ENCODE measurements at places on chromosomes 6 and 20.

DNA sequence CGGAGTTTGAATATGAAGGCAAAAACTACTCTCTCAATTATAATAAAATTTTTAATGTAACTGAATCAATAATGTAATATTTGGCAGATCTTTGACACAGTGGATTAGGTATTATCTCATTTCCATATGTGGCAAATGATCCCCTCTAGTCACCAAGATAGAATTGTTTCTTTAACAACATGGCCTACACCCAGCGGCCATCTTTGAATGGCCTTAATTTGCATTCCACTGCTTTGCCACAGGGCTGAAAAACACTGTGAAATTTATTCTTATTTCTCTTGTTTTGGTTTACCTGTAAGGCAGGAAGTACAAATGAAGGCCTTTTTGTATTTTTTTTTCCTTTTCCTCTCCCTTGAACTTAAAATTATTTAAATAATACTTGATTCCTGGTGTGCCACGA lies 162.6 kb upstream of the SCGN start:
- DNase-seq: no peak

DNA sequence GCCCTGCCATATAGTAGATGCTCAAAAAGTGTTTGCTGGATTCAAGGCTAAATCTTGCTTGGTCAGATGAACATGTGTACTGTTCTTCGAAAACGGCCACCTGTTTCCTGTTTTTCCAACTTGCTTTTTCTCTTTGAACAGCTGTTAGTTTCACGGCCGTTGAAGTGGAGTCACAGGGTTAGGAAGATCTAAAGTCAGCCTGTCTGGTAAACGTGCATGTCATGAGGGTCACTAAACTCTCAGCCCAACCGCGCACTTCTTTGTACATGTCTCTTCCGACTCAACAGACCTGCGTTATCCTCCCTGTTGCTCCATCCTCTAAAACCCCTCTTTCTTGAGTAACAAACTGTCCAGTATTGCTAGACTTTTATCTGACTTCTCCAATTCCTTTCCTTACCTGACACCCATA lies 93.2 kb upstream of the MAN1A1 start:
- no peak for DNase-seq

- no peak for DNase-seq
Measured at GRCh38 chr20:46371656-46372055, 34.8 kb downstream of the ELMO2 start.

DNA sequence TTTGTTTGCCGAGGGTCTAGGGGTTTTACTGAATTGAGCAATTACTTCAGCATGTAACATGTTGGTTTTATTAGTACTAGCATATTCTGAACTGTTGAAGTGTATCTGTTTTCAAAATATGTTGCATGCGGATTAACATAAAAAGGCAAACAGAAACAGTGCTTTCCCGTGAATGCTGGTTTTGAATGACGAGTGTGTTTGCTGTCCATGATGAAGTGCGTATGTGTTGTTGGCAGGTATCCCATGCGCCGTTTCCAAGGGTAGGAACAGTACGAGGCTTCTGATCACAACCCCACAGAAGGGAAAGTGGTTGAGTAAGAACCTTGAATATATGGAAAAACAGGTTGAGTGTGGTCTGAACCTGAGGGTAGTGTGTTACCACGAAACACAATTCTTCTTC lies 232.9 kb downstream of the SAMD5 start:
- no peak for DNase-seq

DNA sequence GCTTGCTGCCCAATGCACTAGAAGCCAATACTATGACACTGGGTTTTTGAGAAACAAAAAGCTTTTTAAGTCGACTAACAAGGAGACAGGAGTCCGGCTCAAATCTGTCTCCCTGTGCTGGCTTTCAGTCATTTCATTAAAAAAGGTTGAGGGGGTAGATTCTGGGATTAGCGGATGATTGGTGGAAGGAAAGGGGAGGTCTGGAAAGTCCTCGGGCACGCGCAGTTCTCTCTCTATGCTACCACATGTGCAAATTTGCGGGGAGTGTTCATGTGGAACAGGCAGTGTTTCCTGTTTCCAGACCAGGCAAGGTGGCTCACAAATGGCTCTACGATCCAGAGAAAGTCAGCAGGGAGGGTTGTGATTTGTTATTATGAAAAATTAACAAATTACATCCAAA lies 89.1 kb upstream of the TOX2 start:
- no peak for DNase-seq

DNA sequence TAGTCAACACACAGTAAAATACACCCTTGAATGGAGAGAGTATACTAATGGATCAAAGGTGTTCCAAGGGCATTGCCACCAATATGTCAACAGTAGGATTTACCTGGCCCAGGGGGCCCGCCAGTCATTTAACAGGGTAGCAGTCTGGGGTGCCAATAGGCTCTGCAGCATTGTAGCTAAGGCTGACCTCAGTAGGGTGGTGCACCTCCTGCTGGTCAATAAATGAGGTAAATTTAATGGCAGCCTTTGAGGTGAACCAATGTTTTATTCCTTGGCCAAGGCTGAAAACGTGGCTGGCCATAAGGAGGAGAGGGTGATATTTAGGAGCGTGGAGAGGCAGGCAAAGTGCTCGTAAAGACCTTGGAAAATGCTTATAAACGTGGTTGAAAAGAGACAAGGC lies 147.2 kb downstream of the RPS12 start:
- DNase-seq: no peak

DNA sequence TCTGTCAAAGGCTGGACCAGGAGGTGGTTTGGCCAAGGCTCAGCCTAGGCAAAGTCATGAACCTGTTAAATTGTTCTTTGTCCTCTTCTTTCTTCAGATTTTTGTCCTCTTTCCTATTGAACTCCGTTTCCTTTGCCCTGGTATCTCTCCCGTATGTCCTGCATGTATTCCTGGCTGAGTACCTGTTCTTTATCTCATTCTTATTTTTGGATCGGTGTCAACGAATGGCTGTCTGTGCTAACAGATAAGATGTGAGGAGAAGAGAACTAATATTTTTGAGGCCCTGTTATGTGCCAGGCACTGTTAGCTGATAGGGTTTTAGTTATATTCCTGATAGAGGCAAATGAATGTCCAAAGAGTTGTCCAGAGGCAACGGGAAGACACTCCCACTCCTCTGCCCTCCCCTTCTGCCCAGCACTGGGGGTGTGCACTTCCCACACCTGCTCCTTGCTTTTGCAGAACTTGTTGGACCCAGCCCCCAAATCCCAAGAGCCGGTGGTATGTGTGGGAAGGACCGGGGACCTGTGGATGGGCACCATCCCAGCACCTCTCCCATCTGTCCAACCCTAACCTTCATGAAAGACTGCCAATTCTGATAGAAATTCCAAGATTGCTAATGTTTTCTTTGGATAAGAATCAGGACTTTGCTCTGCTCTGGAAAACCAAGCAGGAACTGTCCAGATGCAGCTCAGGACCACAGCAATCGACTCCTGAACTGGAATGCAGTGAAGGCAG lies 20.6 kb downstream of the MMP24OS start:
- DNase-seq: no peak

GRCh38 chr6:80245043-80245442 lies 138.6 kb downstream of the BCKDHB start:
- DNase-seq: no peak

GRCh38 chr6:47118611-47119010 lies 76.5 kb upstream of the ADGRF1 start:
- no peak for DNase-seq

DNA sequence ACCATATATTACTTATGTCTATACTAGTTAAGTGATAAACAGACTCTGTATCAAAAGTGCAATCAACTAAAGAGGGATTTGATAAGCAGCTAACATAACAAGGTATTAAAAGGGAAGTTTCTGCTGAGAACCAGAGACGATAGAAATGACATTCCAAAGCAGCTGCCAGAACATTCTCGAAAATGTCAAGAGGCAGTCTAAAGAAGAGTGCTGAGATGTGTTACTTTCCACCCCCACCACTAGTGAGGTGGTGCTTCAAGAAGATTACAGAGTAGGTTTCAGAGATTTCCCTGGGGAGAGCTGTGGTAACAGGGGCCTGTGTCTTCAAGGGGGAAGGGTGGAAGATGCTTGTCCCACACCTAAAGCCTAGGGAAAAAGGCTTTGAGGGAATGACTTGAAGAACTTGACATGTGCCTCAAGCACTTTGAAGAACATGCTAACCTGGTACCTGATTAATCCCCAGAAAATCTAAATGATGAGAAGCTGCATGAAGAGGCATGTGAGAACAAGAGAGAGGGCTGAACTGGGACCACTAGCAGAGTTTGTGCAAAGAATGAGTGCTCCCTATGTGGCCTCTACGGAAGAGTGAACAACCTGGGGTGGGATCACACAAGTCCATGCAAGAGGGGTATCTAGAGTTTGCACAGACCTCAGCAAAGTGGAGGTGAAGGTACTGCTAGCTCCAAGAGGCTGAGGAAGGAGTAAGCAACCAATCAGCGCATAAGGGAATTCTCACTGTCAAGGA lies 5.0 kb downstream of the FAM184A start:
- DNase-seq: no peak

DNA sequence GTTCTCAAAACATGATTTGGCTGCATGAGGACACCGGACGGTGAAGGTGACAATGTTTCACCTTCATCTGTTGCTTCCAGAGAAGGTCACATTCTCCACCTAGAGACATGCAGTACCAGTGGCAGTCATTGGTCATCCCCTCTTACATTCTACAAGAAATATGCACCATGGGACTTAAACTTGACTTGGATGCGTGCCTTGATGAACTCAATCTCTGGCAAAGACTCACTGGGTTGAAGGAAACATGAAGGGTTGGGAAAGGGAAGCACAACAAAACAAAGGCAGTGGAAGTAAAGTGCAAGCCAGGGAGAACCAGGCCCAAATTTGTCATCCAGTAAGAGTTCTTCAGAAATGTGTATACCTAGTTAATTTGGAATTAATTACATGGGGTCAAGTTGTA lies 39.4 kb upstream of the ARMH2 start:
- no peak for DNase-seq

DNA sequence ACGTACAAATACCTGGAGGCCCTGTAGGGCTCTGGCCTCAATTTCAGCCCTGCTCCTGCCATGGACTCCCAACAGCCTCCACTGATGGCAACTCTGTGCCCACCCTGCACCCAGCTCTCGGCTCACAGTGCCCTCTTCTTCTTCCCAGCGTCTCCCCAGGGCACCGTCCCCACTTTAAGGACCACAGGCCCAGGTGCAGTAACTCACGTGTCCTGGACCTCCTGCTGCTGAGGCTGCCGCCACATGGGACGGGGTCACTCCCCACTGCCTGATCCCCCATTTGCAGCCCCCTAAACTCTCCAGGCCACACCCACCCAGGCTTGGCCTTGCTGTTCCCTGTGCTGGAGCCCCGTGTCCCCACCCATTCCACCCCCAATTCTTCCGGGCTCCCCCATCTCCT lies 223.4 kb downstream of the PREX1 start:
- no peak for DNase-seq

DNA sequence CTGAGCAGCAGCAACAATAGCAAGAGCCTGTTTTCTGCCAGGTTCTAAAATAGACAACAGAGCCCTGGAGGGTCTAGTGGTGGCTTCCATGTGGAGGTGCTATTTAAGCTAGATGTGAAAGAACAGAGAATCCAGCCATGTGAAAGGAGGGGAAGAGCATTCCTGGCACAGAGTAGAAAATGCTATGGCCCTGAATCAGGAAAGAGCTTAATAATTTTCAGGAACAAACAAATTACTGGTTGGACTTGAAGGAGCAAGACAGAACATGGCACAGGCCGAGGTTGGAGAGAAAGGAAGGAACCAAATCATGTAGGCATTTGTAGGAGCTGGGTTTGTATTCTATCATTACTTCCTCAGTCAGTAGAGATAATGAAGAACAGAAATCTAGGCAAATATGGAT lies 98.3 kb downstream of the AIG1 start:
- DNase-seq: no peak

DNA sequence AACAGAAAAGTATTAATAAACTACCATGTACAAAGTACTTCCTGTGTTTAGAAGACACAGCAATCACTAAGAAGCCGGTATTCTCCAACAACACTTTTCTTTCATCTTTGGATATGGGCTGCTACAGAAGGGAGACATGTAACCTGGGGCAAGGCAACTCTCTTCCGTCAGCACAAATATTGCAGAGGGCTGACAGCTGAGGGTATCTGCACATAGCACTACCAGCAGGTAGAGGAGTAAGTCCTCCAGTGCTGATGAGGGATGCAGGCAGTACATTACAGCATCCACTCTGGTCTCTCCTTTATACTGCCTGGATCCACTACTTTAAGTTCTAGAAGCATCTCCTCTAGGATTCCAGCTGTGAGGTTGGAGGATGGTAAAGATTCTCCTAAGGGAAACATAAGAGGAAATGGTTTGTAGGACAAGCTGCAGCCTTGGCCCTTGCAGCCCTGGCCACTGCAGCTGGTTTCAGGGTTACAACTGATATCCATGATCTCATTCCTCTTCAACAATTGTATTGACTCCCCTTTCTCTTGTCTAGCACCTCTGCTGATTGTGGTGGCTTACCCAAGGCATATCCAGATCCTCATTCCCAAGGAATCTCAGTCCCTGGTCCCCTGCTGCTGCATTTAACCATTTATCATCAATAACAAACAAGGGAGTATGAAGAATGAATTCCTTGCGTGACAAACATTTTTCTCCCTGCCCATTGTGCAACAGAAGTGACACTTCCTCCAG lies 110.7 kb upstream of the ADGRF1 start:
- DNase-seq: no peak

- no peak for DNase-seq
Measured at GRCh38 chr6:43976706-43977403, 150.4 kb downstream of the MRPL14 start.
